HFFc6 (cell line): ENCODE measurements at places on chromosomes 6 and 20.
A peak's percentile ranks its signal among the peaks of the same experiment; 100 is the strongest.

DNA sequence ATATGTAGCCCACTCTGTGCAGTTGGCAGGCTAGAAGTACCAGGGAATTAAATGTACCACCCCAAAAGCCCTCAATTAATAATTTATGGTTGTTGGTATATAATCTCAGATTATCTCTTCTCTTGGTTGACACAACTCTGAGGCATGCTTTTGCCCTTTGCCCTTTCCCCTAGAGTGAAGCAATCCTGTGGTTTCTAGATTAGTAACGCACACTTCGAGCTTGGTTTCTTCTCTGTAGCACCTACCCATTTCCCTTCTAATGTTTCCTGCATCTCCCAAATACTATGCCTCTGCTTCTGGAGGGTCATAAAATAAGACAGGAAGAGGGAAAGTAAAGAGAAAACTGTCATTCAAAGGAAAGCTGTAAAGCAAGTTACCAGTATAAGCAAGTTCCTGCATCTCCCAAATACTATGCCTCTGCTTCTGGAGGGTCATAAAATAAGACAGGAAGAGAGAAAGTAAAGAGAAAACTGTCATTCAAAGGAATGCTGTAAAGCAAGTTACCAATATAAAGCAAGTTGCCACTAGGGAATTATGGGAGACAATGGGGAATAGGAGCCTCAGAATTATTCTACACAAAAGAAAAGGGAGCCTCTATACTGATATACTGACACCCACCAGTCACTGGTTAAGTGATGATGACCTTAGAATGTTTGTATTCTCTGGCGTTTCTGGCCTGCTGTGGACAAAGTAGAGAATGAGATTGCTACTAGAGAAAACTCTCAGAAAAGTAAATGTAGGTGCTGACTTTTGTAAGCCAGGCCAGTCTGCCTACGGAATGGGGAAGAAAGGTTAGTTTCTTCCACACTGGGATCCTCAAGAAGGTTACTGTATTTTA is 862.6 kb upstream of the MAN1A1 start:
- DNase-seq, result no peak

DNA sequence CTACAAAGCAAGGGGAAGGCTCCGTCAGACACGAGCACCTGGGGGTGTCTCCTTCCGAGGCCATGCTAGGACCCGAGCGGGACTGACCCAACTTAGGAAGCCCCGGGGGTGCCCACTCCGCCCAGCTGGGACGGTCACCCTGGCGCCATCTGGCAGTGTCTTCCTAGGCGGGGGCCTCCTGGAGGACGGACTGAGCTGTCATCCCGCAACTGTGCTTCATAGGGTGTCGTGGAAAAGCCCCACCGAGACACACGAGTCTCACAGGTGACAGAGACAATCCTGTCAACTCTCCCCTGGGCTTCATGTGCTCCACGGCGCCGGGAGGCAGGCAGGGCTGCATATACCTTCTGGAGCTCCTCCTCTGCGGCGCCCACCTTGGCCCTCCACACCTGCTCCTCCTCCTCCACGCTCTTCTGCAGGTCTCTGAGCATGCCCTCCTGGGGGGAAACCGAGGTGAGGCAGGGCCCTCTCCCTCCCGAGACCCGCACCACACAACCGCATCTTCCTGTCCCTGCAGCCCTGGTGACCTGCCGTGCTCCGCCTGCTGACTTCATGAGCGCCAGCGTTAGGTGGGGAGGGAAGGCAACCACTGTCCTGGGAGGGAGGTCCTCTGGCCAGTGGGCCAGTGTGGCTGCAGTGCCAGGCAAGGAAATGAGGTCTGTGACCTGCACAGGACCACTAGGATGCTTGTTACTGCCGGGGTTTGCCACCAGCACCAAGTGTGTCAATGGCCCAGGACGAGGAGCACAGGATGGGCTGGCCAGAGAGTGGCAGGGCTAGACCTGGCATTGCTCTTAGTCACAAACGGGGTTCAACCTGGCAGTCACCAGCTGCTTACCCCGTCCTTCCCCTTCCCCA is 50.7 kb downstream of the DSTN start:
- DNase-seq, result no peak

DNA sequence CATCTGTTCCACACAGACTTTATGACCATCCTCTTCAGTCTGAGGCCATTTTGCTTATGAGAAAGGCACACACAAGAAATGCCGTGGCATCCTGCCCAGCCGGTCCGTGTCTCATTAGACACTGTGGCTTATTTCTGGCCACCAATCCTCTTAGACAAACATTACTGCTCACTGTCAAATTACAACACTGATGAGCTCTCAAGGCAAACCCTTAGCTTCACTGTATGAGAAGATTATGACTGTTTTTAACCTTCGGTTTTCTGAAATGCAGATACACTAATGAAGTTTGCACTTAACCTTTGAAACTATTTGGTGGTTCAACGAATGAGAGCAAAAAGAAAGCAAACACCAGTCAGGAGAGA is 50.5 kb upstream of the DST start:
- peak; percentile 87 for DNase-seq

DNA sequence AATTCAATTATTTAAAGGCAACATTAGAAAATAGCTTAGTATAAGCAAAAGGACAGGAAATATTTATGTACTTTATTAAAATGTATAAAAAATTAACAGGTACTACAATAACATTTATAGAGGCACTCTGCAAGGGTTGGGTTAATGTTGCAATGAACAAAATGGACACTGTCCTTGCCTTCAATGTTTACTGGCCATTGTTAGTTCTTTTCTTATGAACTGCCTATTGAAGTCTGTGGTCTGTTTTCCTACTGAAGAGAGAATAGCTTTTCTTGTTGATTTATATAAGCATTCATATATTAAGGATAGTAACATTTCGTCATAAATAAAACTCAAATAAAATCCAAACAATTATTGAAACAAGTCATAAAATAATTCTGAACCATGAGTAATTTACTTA is 135.3 kb upstream of the BEND6 start:
- DNase-seq, result no peak

GRCh38 chr6:12459945-12460661 is 169.9 kb downstream of the EDN1 start:
- no peak for DNase-seq

- DNase-seq, result no peak
These were observed 186.3 kb downstream of the AKAP7 start for GRCh38 chr6:131321589-131321988.

GRCh38 chr6:28585335-28585734 is 59.7 kb downstream of the GPX5 start:
- DNase-seq, result peak; percentile 68

DNA sequence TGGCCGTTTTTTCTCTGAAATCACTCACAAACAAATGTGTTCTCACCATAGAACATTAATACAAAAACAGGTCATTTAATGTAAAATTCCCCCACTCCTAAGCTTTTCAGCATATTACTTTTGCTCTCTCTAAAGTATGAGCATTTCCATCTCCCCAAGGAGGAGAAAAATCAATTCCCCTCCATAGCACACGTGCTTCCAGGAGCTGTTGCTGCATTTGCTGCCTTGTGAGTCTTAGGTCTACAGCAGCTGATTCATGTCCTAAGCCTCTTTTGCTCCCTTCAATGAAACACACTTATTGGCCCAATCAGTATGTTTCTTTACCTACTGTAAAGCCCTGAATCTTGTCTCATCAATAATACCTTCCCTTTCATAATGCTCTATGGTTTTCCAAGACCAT is 6.4 kb upstream of the COL9A1 start:
- no peak for DNase-seq

DNA sequence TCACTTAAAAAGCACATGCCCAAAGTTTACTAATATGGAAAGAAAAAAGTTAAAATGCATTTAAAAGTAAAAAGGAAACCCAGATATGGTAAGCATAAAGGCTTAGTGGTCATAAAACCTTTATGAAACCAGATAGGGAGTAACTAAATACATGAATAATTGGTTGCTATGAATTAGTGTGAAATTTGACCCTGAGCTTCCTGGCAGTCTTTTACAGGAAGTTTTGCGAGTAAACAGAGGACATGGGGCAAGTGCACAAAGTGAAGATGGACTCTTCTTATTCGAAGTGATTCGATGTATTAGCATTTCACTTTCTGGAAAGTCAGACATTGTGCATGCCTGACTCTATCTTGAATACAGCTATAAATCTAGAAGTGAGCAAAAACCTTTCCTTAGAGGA is 90.9 kb upstream of the MLIP start:
- no peak for DNase-seq

DNA sequence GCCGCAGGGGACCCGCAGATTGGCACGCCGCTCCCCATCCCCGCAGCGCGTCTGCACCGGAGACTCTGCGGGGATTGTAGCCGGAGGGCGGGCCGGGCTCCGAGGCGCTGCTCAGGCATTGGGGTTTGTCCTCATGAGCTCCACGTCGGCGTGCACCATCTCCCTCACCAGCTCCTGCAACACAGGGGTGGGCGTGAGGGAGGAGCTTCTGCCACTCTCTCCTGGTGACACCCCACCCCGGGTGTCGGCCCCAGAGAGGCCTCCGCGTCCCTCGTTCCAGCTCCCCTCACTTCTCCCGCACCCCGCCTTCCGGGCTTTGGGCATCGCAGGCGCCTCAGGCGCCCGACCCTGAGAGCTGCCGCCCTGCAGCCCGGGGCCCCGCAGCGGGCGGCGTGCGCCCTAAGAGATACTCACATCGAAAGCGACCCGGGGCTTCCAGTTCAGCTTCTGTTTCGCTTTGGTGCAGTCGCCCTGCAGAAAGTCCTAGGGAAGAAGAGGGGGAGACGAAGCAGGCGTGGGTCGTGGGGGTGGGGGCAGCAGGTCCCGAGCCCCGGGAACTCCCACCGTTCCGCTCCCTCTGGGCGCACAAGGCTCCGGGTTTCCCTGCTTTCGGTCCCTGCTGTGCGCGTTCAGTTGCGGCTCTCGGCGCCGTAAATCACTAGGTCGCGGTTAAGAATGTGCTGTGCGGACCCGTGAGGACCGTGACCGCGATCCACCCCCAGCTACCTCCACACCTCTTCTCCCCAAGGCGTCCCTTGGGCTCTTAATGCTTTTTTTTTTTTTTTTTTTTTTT is 14.5 kb downstream of the FOXC1 start:
- DNase-seq, result no peak

DNA sequence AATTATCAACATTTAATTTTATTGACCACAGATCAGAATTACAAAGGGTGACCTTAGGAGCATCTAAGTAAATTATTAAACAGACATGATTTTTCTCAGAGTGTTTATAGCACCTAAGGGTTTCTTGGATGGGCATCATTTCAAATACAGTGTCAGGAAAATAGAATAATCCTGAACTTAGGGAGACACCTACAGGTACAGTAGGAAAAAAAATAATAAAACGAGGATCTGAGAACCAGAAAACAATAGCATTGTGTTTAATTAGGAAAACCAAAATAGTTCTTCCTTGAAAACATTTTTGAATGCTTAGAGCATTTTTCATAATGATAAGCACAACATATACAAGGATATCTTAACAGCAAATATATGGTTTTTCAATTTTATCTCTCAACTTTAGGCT is 39.2 kb downstream of the MMUT start:
- peak; percentile 10 for DNase-seq

DNA sequence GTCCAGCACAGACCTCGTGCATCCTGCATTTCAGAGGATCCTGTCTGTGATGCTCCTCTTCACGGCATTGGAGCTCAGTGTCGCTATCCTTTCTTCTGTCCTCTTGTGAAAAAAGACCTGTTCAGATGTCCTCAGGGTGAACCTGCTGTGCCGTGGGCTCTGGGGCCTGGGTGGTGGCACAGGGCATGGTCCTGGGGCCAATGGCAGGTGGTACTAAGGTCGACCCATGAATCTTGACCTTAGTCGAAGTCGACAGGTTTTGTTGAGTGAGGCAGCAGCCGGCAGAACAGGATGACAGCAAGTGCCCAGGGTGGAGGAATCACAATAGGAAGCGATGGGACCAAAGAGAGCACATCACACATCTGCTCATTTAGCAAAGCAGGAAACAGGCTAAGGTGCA is 22.0 kb upstream of the MAS1L start:
- DNase-seq, result no peak

DNA sequence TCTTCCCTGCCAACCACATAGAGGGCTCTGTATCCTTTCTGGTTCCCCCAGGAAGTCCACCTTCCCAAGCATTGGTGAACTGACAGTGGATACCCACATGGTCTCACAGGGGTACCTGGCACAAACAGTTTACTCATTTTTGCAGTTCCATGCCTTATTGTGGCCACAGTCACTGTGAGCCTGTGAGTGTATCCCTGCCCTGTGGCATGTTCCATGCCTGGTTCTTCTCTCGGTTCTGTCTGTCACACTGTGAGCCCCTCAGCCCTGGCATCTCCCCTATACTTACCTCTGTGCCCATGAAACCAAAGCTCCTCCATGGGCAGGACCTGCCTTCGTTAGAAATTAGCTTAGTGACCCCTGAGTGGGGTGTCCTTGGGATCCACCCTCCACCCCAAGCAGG is 107.8 kb downstream of the TOX2 start:
- DNase-seq, result no peak

DNA sequence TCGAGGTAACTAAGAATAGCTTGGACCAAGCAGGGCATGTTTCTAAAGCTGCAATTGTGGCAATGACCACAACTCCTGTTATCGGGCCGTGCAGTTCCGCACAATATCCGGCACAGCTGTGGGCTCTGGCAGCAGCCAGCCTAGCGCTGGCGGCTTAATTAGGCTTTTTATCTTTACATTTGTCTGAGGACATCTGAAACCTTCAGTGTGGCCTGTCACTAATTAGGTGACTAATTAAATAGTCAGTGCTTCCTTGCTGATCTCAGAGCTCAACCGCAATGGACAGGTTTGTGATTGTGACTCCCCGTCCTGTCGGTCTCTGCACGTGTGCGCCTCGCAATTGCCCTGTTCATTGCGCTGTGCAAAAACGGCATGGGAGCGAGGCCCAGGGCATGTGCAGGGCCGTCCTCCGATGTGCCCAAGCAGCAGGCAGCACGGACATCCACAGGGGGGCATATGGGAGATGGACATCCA is 134.8 kb upstream of the INSM1 start:
- DNase-seq, result no peak

DNA sequence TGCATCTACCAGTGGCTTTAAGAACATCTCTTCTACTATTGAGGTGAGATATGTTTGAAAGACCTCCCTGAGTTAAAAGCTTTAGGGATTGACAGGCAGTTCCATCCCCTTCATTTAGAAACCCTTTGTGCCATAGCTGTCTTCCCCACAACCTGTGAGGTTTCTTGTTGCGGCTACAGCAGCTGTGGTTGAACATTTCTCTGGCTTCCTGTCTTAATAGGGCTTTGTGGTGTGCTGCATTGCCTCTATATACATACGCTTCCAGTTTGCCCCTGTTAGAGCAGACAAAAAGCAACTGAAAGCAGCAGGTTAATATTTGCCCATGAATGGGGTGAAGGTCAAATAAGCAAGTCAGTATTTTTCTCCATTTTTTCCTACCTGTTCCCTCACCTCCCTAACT is 210.2 kb downstream of the TMEM200A start:
- DNase-seq, result no peak

GRCh38 chr6:139303185-139303584 is 11.4 kb upstream of the TXLNB start:
- no peak for DNase-seq

DNA sequence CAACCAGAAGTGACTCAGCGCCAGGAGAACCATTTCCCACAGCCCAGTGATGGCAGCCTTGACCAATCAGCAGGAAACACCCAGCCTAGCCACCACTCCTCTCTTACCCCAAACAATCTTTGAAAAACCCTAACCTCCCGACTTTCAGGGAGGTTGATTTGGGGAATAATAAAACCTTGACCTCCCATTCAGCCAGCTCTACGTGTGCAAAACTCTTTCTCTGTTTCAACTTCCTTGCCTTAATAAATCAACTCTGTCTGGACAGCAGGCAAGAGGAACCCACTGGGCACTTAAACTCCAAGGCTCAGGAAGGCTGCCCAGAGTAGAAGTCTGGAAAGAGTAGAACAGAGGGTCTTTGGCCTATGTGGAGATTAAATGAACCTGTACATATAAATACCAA is 35.0 kb downstream of the SERPINB1 start:
- DNase-seq, result no peak

- DNase-seq, result no peak
These were observed 313.2 kb upstream of the JARID2 start for GRCh38 chr6:14932485-14933182.
